ENCODE measurements at places on chromosomes 1 and 21.

DNA sequence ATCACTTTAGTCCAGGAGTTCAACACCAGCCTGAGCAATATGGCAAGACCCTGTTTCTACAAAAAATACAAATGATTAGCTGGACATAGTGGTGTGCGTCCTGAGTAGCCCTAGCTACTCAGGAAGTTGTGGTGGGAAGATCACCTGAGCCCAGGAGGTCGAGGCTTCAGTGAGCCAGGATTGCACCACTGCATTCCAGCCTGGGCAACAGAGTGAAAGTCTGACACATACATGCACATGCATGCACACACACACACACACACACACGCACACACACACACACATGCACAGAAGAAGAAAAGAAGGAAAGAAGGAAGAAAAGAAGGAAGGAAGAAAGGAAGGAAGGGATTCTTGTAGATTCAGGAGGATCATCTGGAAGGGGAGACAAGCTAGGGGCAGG, 104.4 kb upstream of the USP25 start:
- no peak for DNase-seq

- no peak for DNase-seq
Observed at GRCh38 chr21:26851109-26851944, 6.1 kb upstream of the ADAMTS1 start.

- no peak for DNase-seq
Observed at GRCh38 chr1:17306921-17307320, 1.1 kb upstream of the PADI4 start.

GRCh38 chr1:88746916-88747315, 62.8 kb downstream of the PKN2 start:
- DNase-seq, result no peak

- peak; percentile 92 for DNase-seq
Observed at GRCh38 chr1:150281758-150282557, at the start of gene CIART. CIART (plus strand) TSS chr1:150282554; CDS start chr1:150283268, 714 bp downstream.

DNA sequence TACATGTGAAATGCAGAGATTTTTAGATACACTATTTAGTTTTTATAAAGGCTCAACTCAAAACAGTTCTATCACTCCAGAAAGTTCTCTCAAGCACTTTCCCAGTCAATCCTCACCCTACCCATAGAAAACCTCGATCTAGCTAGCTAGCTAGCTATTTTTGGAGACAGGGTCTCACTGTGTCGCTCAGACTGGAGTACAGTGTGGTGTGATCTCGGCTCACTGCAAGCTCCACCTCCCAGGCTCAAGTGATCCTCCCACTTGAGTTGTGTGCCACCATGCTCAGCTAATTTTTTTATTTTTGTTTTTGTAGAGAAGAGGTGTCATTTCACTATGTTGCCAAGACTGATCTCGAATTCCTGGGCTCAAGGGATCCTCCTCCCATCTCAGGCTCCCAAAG, 236.9 kb downstream of the RERE start:
- DNase-seq, result no peak

DNA sequence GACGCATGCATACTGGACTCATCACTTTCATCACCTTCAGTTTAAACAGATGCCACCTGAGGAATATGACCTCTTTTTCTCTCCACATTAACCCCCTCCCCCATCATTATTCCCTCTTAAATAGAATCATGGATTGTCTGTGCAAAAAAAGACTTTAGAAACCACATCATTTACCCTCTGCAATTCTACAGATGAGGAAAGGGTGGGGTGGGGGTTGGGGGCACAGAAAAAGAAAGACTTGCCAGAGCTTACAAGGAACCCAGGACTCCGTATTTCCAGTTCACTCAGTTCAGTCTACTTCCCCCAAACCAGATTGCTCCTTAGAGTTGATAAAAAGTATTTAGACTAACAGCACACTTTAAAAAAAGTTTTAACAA, 26.2 kb upstream of the NFIA start:
- no peak for DNase-seq

GRCh38 chr1:234586304-234586703, 23.7 kb downstream of the IRF2BP2 start:
- DNase-seq, result no peak

DNA sequence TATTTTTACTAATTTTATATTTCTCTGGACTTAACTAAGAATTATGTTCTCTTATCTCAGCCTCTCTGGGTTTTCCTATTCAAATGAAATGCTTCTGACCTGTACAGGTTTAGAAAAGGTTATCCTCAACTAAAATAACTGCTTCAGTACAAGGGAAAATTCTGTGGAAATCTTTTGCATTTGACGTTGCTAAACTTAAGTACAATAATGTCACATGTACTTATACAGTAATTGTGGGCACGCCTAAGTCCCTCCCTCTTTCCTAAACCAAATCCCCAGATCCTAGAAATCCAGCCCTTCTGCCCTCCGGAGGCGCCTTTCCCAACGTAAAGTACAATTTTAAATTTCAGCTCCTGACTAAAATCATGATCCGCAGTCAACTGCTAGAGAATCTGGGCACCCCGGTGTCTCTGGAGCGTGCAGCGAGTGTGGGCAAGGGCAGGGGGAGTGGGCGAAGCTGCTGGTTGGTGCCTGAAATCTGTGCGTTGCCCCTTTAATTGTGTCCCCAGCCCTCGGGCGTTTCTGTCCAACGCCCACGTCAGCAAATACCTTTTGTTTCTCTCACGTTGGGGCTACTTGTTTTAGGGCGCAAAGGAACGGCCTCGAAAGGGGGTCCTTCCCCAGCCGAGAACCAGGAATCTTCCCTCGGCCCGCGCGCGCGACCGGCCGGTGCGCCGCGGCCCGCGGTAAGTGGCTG, at the start of gene ZBTB8A:
ZBTB8A (plus strand) TSS at position 541 of the 697 bp plus-strand sequence. CDS start 53,505 bp downstream, outside the sequence.
- DNase-seq, result peak; percentile 71

DNA sequence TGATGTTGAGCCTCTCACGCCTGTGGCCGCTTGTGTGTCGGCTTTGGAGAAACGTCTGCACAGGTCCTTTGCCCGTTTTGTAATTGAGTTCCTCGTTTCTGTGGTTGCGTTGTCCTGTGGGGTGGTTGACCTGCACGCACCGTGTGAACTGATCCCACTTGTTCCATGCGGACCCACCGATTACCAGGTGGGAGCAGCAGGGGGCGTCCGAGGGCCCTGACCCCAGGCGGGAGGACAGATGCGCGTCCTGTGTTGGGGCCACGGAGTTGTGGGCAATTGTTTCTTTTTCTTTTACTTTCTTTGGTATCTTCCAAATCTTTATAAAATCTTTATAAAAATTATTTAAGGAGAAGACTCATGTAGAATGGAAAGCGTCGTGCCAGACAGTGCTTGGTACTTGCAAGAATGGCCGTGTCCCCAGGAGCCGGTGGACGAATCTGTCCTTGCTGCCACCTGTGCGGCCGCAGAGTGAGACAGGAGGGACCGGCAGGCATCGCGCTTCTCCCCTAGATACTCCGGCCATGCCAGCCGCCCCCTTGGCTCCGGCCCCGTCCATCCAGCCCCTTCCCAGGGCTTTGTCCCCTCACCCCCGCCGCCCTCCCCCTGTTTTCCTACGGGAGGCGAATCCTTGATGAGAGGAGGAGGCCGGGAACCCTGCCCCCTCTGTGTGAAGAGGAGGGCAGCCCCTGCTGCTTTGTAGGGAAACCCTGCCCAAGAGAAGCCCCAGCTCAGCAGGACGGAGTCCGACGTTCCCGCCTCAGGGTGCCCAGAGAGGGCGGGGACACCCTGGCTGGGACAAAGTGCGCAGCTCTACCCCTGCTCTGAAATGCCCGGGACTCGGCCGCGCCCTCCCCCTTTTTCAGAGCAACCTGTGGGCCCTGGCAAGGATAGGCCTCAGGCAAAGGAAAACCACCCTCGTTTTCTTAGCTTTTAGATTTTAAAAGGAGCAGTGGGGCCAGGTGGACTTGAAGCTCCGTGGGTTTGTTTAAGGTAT, 41.7 kb downstream of the PRKCZ start:
- DNase-seq, result peak; percentile 85

DNA sequence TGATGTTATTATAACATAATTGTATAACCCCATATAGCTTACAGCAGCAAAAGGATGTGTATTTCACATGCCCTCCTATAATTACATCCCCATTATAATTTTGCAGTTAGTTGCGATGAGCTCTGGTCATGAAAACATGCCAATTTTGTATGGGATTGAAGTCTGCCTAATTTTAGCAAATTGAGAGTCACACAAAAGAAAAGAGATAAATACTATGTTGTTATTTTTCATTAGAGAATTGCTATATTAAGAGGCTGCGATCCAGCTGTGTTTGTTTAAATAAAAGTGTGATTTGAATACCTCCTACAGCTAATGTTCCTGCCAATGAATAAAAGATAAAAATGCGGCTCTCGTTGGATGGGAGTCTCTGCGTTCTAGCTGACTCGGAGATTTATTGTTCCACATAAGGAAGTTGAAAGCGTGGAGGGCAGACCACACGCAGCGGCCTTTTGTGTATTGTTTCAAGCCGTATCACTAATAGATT, 461.0 kb upstream of the NFIA start:
- DNase-seq, result no peak

DNA sequence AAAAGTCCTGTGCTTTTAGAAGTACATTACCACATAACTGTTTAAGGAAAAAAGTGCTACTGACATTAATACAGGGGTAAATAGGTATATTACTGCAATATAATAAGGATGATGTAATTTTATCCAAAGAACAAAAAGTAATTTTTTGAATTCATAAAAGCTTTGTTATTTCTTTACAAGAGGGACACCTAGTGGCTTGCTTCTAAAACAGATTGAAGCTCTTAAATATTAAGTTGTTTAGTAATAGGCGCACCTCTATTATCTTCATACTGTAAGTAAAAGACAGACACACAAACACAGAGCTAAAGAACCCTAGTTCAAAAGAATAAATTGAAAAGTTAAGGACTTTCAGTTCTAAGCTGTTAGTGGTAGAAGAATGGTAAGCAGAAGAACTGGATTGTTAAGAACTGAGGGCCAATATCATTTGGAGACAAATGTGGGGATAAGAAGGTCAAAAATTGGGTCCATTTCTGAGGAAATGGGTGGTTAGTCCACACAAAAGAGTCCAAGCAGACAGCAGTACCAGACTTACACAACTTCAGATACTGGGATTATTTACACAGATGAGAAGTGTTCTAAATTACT, 15.4 kb downstream of the ZNHIT6 start:
- no peak for DNase-seq

DNA sequence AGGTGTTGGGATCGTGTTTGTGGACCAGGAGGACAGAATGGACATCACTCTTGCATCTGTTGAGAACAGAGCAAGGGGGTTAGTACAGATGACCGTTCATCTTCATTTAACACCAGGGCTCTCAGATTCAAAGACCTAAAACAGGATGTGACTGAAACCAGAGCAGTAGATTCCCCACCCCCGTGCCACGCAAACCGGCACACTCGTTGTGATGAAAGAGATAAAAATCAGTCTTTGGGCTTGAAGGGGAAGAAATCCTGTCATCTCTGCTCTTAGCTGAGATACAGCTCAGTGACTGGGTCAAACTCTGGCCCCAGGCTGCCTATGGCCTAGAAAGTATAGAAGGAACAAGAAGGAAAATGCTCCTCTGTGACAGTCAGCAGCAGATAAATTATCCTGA, 146.2 kb upstream of the KRTAP19-8 start:
- DNase-seq, result no peak

DNA sequence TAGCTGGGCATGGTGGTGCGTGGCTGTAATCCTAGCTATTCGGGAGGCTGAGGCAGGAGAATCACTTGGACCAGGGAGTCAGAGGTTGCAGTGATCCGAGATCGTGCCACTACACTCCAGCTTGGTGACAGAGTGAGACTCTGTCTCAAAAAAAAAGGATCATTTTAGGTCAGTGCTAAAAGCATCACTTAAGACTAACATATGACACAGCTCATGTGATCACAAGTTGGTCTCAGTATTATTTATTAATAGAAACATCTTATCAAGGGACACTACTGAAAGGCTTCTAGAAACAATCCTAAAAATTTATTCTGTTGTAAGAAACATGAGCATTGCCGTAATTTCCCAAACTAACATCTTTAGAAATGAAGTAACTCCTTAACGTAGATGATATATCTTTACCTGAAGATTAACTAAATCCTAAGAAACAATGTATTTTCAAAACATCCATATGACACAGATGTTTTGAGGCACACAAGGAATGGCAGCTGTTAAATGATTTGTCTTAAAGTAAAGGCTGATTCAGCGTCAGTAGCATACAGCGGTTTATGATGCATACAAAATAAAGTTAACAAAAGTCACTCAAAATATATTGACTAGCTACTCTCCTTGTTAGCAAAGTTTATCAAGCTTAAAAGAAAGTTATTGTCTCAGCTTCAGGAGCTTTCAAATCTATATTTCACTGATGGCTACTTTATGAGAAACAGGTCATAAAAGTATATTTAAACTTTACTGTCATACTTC, 2.6 kb downstream of the NIBAN1 start:
- DNase-seq, result no peak

- peak; percentile 20 for DNase-seq
Observed at GRCh38 chr1:78333502-78333901, 157.3 kb upstream of the PTGFR start.

- DNase-seq, result no peak
Observed at GRCh38 chr1:103516283-103516682, 9.2 kb upstream of the RNPC3 start.

- DNase-seq, result no peak
Observed at GRCh38 chr1:43651188-43651587, 1.2 kb downstream of the KDM4A start.

DNA sequence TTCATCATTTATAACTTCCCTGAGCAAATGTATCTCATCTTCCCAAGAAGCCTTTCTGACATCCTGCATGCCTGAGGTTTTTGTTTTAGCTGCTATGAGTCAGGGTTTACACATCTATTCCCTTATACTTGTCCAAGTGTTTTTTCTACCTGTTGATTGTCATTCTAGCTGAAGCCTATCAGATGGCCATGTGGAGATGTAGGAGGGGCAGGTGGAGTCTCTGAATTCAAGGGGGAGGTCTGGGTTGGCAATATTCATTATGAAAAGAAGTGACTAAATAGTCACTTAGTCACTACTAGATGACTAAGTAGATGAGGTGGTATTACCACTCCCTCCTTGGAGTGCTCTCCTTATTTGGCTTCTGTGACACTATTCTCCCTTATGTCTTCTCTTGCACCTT, 52.4 kb downstream of the XCL1 start:
- no peak for DNase-seq

- DNase-seq, result no peak
Observed at GRCh38 chr1:203031467-203031866, 5.2 kb downstream of the PPFIA4 start.

DNA sequence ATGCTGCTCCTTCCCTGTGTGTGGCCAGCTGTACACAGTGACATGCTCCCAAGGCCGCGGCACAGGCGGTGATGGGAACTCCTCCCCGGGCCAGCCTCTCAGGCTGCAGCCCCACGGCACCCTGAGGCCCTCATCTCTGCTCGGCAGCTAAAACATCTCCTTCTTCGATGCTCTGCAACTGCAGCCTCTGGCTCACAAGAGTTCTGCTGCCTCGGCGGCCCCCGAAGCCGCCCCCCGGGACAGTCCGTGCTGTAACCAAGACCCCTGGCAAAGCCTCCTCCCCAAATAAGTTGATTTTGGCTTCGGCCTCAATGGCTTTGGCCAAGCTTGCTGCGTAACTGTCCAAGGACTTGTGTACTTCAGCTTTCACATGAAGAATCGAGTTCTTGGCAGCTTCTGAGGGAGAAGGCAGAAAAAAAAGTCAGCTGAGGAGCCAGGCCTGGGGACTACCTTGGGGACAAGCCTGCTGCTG, 51.3 kb downstream of the GPR161 start:
- no peak for DNase-seq

Data from iPS-NIHi11 (cell line).